ENCODE measurements at places on chromosomes 7 and 10. TPM values are rescaled to one million over a fixed set of nuclear protein-coding genes. Genes with fewer than 3 reads are reported as not detected.

GRCh38 chr7:106542550-106543220 lies 118.3 kb downstream of the CCDC71L start:
- DNase-seq: peak; percentile 54

DNA sequence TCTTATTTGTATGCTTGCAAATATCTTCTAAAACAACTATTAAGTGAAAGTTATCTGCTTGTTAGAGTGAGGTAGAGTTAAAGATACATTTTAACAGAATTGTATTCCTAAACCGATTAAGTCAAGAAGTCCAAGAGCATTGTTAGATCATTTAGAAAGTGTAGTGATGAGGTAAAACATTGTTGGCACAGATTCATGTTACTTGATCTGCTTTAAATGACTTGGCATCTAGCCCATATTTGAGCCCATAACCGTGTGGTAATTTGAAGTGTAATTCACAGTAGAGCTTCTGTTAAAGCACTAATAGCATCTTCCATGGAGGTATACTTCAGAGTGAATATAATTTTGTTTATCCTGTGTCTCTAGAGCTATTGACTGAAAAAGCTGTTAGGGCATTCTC lies 62.1 kb downstream of the PTEN start:
- DNase-seq: no peak

GRCh38 chr10:86667421-86668181 lies 710 bp upstream of the LDB3 start:
- DNase-seq: no peak

- DNase-seq: no peak
These were observed 26.4 kb upstream of the YAE1 start for GRCh38 chr7:39539816-39540215.

DNA sequence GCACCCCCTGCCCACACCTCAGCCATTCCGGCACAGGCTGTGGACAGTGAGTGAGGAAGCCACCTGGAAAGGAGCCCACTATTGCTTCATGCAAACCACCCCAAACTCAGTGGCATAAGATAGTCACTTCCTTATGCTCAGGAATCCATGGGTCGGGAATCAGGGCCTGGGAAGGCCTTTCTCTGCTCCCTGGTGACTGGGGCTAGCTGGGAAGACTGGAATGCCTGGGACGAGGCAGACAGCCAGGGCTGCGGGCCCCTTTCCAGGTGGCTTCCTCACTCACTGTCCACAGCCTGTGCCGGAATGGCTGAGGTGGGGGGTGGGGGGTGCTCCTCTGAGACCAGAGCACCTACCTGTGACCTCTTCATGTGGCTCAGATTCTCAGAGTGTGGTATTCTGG lies 74.1 kb upstream of the GRB10 start:
- no peak for DNase-seq

ABLIM1 gene
- total RNA-seq: 2.6 TPM

Data from Caki2 (cell line).